Fibroblast of skin of back (primary cell): ENCODE measurements at places on chromosomes 3 and 15.
A peak's percentile ranks its signal among the peaks of the same experiment; 100 is the strongest.

DNA sequence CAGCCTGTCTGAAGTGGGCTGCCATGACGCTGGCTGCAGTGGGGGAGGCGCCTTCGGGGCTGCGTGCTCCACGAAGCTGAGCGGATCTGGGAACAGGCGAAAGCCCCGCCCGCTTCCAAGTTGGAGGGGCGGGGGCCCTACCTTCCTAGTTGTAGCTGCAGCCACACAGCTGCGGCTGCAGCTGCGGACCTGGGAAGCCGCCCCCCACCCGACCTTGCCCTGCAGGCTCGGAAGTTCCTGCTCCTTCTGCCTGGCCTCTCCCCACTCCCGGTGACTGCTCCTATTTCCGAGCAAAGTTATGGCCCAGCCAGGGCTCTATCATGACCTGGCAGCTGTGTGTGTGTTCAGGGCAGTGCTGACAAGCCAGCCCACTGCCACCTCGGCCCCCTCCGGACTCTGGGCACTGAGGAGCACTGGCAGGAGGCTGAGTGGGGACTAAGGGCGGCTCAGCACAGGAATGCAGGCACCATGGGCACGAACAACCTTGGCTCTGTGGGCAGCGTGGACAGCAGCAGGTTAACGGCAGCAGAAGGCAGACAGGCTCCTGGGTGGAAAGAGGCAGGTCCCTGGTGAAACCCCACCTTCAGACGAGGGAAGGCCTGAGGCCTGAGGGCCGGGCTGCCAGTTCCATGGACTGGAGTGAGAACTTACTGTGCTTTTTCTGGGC lies 352.4 kb upstream of the TMCO5A start:
- DNase-seq = no peak

DNA sequence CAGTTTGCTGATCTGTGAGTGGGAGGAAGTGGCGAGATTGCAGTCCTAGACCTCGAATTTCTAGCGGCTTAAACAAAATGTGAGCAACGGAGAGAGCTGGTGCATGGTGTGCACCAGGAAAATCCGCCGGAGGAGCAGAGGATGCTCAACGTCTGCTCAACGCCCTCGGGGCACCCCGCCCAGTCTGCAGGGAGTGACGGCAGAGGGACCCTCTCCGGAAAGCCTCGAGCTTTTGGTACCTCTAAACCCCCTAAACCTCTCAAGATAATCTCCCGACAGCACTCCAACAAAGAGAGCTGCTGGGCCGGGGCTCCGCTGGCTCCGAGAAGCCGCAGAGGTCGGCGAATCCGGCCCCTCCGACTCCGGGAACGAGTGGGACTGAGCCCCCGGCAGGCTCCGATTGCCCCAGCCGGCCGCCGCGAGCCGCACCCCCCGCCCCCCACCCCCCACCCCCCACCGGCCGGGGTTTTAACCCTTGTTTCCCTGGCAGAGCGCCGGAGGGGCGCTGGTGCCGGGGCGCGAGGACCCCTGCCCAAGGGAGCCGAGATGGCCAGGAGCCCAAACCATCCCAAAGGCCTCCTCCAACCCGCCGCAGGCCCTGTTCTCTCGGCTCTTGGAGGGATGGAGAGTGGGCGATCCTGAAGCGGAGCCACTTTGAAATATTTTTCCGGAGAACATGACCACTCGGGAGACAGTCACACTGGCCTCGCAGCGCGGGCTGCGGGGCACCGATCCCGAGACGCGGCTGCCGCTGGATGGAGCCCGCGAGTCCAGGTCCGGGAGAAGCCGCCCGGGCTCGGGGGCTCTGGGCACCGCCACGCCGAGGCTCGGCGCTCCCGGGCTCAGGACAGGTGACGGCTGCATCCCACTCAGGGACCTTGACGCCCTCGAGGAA lies 1.5 kb downstream of the MEGF11 start:
- DNase-seq = peak; percentile 54

GRCh38 chr3:136464502-136464901 lies 214.4 kb downstream of the PCCB start:
- DNase-seq = peak; percentile 33

- no peak for DNase-seq
These were observed 16.5 kb upstream of the USP50 start for GRCh38 chr15:50562735-50563640.

DNA sequence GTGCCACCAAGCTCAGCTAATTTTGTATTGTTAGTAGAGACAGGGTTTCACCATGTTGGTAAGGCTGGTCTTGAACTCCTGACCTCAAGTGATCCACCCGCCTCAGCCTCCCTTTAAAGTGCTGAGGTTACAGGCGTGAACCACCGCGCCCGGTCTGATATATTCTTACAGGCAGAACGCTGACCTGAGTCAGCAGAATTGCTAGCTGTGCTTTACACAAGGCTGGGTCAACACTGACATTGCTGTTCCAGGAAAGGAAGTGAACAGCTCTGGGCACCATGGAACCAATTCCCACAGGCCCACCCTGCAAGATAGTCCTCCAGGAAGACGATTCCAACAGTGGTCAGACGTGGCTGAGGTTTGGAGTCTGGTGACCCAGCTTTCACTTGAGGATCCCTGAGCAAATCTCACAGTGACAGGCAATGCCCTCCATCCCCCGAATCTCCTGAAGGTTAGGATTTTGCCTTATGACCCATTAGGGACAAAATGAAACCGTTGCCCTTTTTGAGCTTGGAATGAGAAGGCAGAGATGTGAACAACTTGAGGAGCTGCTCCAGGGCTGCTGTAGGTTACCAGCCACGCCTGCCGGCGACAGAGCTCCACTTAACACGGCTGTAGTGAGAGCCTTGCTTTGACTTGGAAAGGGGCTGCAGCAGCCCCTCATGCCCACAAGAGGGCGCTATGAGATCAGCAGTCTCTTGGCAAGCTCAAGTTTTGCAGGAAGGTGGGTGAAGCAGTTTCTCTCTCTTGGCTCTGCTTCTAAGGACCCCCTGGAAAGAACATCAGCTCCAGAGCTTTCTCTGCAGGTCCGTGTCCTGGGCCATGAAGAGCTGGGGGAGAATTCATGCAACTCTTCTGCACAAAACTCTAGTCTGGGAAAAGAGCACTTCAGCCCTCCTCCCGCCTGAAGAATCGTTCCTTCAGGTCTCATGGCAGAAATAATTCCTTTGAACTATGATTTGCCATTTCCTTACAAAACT lies 74.1 kb downstream of the SENP2 start:
- peak; percentile 78 for DNase-seq

GRCh38 chr3:16053794-16054193 lies 120.7 kb upstream of the GALNT15 start:
- DNase-seq = no peak

DNA sequence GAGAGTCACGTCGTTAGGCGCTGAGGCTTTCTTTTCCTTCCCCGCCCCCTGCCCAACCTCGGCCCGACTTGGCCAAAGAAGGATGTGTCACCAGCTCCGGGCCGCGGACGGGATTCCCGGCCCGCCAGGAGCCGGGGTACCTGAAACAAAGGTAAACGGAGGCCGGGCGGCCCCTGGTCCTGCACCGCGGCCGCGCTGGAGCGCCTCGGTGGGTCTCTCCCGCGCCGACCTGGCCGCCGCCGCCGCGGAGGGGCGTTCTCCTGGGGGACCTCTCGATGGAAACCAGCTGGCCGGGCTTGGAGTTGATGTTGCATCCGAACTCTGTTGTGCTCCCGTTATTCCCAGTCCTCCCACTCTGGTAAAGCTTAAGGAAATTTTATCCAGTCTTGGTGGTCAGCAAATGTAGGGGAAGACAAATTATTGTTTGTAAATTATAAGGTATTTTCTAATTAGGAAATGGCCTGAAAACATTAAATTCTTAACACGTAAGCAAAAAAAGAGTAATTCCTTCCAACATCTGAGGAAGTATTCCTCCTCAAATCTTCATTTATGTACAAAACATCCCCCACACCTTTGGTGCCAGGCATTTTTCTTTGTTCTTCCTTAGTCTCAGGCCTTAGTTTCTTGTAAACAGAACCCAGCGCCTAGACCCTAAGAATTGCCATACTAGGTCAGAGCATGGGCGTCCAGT lies 888 bp downstream of the PPP2R3A start:
- DNase-seq = no peak

GRCh38 chr3:151175952-151176351 lies 27.1 kb downstream of the GPR171 start:
- no peak for DNase-seq

DNA sequence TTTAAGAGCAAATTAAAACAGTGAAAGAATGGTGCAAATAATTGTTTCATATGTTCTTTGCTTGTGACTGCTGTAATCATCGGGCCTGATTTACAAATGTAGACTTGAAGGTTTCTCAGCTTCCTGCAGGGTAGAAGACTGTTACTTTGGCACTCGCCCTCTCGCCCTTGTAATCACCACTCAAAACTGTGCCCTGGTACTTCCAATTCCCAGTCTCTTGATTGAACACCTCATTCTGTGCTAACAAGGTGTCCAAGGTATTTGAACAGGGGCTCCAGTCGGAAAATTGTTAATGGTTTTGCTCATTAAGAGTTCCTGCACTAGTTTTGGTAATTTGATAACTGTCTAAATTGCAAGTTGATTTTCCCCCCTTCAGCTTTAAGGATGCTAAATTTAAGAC lies 209.5 kb downstream of the ZIC1 start:
- DNase-seq = peak; percentile 31

DNA sequence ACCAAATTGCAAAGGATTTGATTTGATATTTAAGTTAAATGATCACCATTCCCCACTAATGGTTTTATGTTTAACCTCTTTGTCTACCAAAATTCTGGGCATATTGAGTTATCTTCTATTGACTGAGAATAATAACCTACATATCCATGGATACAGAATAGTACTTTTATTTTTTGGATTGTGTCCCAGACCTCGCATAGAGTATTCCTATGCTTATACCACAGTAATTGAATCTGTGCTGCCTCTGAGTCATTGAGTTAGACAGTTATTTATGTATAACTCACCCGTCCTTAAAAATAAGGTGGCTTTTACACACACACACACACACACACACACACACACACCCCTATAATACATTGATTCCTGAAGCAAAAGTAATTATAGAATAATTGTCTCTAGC lies 690.1 kb upstream of the BCHE start:
- peak; percentile 75 for DNase-seq

DNA sequence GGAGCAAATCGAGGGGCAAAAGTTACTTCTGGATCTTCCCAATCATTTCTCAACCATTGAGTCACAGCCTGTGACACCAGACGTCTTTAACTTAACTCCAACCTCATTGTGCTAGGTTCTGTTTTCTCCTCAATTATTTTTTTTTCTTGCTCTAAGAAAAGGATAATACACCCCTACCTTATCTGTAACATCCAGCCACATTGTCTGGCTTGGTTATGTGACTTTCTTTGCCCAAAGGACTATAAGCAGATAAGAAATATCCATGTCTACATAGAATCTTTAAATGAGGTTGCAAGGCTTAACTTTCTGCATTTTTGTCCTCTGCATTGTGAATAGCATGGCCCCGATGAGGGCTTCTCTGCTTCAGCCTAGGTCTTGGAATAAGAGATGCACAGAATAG lies 782.4 kb upstream of the CFAP20DC start:
- no peak for DNase-seq

GRCh38 chr3:188294823-188295487 lies 141.0 kb downstream of the LPP start:
- peak; percentile 98 for DNase-seq

- DNase-seq = no peak
These were observed 10.0 kb downstream of the HEXA start for GRCh38 chr15:72365844-72366243.

GRCh38 chr15:78708713-78709260 lies 67.8 kb upstream of the CHRNB4 start:
- no peak for DNase-seq

DNA sequence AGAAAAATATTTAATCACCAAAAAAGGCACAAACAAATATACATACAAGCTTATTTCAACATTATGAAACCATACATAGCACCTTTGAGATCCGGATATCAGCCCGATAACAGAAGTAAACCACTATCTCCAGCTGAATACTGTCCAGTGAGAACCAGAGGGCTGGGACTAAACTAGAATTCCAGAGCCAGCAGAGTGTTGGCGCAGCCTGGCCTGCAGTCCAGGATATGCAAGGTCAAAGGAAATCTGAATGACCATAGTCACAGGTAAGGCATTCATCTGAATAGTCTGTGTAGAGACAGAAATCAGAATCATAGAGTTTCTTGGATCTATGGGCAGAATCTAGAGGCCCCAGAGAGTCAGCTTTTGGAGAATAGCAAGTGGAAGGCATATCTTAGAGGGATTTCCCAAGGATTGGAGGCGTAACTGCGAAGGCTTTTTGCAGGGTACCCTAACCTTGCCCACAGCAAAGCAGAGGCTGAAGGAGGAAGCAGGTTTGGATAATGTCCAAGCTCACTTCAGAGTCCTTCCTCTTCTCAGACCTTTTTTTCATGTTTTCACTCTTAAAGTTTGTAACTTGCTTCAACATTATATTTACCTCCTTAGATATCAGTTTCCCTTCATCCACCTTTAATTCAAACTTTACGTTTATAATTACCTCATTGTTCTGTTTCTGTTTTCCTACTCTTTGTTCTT lies 32.5 kb upstream of the TP63 start:
- no peak for DNase-seq

GRCh38 chr3:73624821-73625665 lies at the start of gene PDZRN3:
Gene PDZRN3, minus strand, starts transcription at chr3:73624941.
- peak; percentile 84 for DNase-seq

DNA sequence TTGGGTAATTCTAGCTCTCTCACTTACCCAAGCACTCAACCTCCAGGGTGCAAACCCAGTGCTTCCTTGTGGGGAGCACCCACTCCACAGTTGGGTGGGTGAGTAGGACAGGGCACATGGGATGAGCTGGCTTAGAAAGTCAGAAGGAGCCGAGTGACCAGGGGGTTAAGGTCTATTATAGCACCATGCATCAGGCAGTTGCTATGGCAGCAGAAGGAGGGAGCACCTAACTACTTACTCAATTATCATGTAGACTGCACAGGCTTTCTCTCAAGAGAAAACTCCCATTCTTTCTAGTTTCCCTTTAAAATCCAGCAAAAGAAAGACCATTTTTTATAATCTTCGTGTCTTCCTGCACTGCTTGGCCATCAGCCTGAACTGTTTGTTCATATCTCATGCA lies 163.0 kb downstream of the OCA2 start:
- DNase-seq = no peak

GRCh38 chr15:86203462-86203861 lies 123.8 kb downstream of the AGBL1 start:
- no peak for DNase-seq

DNA sequence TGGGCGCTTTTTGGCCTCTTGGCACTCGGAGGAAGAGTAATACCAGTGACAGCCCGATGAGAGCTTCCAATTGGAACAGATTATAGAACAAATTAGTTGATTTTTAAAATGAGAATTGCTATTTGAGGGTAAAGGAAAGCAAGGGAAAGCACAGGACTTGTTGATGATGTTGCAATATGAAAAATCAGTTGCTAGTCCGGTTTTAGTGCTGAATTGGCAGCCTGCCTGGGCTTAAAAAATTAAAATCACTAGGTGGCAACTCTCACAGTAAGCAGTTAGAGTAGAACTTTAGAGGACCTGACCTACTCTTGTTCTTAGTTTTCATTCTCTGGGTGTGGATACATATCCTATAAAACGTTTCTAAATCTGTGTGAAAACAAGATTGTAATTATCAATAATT lies 2.1 kb upstream of the SCAANT1 start:
- no peak for DNase-seq

- no peak for DNase-seq
These were observed 965 bp downstream of the FLNB start for GRCh38 chr3:58009026-58009748.

- no peak for DNase-seq
These were observed 48.9 kb upstream of the GMNC start for GRCh38 chr3:190911382-190911781.
